ENCODE measurements at places on chromosomes 7 and 10.

DNA sequence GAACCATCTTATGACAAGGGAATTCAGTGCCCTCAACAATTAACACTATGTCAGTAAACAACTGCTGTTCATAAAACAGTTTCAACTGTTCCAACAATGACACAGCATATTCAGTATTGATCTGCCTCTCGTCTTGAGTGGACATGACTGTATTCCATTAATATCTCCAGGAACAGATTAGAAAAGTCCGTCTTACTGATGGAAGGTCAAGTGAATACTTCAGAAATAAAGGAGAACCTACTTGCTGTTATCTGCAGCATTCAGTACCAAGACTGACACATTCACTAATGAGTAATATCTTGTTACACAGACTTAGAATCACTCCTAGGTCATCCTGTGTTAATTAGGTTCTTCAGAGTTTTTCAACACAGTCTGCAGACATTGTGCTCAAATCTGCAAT, 12.1 kb downstream of the KBTBD2 start:
- DNase-seq = no peak

DNA sequence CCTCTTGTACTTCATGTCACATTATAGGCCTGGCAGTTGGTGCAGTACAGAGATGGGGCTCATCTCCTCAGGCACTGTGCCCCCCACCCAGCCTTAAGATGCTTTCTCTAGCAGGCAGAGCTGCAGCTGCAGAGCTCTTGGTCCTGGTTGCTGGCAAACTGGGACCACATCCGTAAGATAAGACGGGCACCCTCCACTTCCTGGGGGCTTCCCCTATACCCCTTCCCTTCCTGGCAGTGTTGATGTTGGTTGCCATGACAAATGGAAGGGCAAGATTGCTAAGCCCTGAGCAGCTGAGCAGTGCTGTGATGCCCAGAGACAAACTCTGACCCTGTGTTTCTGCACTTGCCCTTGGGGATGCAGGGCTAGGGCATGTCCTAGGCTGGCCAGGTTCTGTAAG, 103.4 kb upstream of the ANLN start:
- DNase-seq = peak; percentile 38

GRCh38 chr7:145534301-145534700, 582.3 kb upstream of the CNTNAP2 start:
- no peak for DNase-seq

GRCh38 chr10:32332299-32332750, 14.6 kb downstream of the EPC1 start:
- peak; percentile 53 for DNase-seq

DNA sequence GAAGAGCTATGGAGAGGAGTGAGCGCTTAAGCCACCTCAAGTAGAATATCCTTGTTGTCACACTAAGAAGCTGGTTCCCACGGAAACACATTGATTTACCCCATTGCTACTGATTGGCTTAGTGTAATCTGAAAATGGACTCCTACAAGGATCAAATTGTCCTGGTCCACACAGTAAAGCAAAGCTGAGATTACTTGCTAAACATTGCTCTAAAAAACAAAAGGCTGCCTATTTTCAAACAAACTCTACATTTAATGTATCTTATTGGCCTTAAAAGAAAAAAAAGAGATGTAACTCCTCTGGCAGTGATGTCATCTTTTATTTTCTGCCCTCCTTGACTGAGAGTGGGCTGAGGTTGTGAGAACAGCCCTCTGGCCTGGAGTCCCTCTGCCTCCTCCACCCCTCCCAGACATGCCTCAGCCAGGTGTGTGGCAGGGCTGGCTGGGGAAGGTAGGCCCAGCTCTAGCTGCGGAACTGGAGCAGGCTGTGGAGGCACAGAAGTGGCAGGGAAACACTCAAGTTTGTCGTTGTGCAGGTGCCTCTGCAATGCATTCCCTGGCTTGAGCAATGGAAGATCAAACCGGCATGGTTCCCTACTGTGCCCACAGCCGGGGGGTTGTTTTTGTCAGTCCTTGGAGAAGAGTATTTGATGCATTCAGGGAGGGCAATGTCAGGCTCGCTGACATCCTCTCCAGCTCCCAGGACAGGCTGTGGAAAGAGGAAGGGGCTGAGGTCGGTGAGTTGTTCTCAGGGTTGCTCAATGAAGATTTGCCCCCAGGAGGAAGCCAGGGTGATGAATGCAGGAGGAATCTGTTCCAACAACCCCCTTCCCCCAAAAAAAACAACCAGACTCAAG, 9.1 kb downstream of the KLF6 start:
- no peak for DNase-seq

GRCh38 chr7:147053746-147054145, 937.1 kb downstream of the CNTNAP2 start:
- DNase-seq = no peak

DNA sequence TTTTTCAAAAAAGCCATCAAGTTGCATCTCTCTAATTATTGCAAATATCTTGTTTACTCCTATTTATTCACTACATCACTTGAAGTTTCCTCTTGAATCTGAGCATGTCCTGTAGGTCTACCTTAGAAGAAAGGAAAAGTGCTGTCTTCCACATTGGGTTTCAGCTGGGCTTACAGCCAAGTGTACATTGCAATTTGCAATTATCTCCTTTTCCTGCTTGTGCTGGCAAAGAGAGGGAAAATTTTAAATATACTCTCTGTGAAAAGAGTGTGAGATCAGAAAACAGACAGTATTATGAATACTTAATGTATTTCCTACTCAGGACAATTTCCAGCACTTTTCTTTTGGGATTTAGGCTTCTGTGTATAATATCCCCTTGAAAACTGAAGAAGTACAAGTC, 839.7 kb downstream of the CNTNAP2 start:
- DNase-seq = no peak

GRCh38 chr7:50330696-50331095, 26.2 kb downstream of the IKZF1 start:
- DNase-seq = no peak

DNA sequence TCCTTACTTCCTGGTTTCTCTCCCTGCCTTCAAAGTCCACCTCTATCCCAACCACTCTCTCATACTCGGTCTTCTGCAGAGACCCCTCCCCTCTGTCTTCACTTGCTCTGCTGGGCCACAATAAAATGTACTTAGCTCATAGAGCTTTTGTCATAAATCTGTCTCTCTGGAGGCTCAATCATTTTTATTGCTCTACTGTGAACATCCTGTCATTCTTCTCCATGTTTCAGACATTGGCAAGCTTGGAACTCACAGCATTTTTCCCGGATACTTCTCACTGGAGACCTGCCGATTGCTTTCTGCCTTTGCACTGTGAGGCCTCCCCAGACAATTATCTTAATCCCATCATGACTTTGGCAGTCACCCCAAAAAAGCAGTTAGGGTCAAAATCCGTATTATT, 192.3 kb upstream of the ZMIZ1 start:
- no peak for DNase-seq

GRCh38 chr7:8229927-8230326, 32.0 kb downstream of the ICA1 start:
- no peak for DNase-seq

GRCh38 chr7:33640741-33641140, 264.6 kb upstream of the BMPER start:
- no peak for DNase-seq

DNA sequence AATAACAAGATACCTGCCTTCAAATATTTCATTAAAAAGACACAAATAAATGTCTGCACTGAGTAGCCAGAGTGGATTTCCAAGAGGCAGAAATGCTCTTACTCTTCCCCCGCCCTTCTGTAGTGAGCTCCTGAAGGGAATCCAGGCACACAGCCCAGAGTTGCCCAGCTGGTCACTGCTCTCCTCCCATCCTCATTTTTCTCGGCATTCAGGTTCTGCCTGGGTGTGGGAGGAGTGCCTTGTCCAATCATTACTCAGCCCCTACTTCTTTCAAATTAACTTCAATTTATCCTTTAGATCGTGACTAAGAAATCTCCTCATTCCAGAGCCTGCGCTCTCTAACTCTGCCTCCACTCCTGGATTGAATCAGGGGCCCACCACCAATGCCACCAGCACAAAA, 12.2 kb downstream of the CCDC6 start:
- no peak for DNase-seq

- no peak for DNase-seq
These were observed 153.5 kb upstream of the ITGB1 start for GRCh38 chr10:33111488-33112051.

DNA sequence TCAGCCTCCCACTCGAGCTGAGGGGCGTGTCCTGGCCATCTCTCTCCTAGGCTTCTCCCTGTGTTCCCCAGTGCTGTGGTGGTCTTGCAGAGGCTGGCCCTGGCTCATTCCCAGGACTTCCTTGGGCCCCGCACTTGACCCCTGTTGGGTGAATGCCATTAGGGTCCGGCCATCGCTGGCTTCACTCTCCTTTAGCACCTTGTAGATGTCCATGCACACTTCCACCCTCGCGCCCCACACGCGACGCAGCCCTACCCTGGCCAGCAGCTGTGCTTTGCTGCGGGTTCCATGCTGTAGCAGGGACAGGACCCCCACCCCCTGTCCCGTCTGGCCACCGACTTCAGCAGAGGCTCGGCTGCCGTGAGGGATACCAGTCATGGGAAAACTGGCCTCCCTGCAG, 46.3 kb downstream of the PITRM1 start:
- DNase-seq = no peak

DNA sequence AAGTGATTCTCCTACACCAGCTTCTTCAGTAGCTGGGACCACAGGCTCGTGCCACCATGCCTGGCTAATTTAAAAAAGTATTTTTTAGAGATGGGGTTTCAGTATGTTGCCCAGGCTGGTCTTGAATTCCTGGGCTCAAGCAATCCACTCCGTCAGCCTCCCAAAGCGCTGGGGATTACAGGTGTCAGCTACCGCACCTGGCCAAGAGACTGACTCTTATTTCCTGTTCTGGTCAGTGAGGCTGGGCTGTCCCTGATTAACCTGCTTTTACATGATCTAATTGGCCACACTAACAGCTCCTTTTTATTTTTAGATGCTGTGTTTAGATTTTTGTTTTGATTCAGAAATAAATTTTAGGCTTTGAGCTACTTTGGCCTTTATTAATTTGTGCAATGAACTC, 203.9 kb downstream of the NXPH1 start:
- no peak for DNase-seq

GRCh38 chr7:2978408-2978807, 65.3 kb downstream of the CARD11 start:
- DNase-seq = peak; percentile 42

DNA sequence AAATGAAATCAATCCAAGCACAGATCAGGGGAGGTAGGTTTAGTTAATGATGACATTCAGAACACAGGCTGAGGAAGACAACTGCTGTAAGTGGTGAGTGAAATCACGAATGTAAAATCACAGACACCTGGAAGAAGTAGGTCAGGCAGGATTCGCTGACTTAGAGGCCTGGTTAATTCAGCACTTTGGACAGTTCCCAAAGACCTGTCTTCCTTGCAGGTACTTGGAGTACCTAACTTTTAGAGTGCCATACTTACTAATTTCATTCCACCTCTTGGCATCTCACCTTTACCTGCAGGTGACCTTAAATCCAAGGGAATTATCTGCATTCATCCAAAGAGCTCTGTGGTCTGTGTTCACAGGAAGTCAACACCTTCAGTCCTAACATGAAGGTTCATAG, 822.3 kb downstream of the PHTF2 start:
- no peak for DNase-seq

DNA sequence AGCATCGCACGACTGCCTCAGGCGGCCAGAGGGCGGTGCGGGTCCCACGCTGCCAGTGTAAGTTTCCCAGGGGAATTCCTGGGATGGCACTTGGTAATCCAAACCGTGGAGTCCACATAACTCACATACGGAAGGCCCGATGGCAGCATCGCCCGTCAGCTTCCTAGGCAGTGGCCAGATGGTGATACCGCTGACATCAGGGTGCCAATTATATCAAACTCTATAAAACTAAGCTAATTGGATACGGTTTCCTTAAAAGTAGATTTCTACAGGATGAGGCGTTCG, 189.8 kb downstream of the CELF2 start:
- no peak for DNase-seq

DNA sequence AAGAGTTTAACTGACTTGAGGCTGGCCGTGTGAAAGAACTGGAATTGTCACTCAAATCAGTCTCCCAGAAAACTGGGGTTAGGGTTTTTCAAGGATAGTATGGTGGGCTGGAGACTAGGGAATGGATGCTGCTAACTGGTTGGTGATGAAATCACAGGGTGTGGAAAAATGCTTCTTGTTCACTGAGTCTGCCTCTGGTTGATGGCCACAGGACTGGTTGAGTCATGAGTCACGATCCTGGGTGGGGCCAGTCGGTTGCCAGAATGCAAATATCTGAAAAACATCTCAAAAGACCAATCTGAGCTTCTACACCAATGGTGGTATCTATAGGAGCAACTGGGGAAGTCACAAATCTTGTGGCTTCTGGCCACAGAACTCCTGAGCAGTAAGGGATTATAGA, 16.3 kb upstream of the BAMBI start:
- DNase-seq = no peak

- DNase-seq = no peak
These were observed 638.5 kb upstream of the DPP6 start for GRCh38 chr7:153413540-153414287.

- DNase-seq = no peak
These were observed at the start of gene NKX1-2 for GRCh38 chr10:124450012-124450782. Gene NKX1-2, minus strand, starts transcription at chr10:124450035. Its CDS starts 92 bp downstream, at chr10:124449943.

GRCh38 chr7:40282858-40283257, 148.1 kb downstream of the SUGCT start:
- no peak for DNase-seq

- DNase-seq = no peak
These were observed 103.7 kb upstream of the RELN start for GRCh38 chr7:104093127-104093526.

GRCh38 chr7:148914208-148914777, 30.2 kb upstream of the EZH2 start:
- DNase-seq = no peak

- DNase-seq = no peak
These were observed 109.9 kb upstream of the ADO start for GRCh38 chr10:62694537-62695126.

DNA sequence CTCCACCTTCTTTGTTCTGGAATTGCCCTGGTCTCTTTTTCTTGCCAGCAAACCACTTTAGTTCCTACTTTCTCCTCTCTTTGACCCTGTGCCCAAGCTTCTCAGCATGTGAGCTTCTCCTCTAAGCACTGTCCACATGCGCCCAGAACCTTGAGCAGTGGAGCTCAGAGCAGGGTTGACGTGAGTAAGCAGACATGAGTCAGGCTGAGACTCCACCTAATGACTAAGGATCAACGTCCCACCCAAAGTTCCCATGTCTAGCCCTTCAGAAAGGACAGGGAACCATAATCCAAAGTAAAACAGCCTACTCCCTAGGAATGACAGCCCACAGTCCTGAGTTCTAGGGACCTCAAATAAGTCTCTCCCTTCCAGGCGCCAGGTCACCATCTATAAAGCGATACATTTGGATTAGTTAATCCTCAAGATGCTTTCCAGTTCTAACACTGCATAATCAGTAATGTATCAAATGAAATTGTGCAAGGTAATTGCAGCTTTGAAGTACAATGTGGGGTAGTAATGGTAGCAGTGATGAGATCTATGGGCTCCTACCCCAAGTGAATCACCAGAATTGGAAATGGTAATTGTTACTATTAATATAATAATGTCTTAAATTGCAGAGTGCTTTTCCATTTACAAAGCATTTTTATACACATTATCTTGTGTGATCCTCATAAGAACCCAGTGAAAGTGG, 44.5 kb downstream of the KCNMA1 start:
- no peak for DNase-seq
